ENCODE measurements at places on chromosomes 1 and 21.
A peak's percentile ranks its signal among the peaks of the same experiment; 100 is the strongest.

- DNase-seq: no peak
Measured at GRCh38 chr1:204089044-204089751, 16.3 kb downstream of the SOX13 start.

DNA sequence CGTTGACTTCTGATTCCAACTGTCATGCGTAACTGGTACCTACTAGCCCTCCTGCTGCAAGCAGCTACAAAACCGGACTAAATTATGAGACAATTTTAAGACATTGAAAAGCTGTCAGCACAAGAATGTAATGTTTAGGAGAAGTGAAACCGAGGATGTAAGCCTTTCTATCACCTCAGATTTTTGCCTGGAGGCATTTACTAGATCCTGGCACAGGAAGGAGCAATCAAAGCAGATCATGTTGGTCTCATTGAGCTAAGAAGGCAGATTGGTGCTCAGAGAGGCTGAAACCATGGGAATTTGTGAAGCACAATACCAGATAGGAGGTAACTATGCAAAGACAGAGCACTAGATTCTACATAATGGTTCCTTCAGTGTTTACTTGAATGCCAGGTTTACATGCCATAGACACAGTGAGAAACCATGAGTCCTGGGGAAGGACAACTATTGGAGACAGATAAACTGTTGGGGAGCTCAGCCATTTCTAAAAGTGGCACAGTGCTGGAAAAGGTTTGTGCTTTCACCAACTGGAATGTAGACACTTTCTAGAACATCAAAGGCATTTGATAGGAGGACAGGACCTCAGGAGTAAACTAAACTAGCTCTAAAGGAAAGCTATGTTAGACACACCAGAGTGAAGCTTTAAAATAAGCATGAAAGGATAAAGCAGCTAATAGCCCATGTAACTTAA lies 179.4 kb downstream of the LYPLAL1 start:
- no peak for DNase-seq

DNA sequence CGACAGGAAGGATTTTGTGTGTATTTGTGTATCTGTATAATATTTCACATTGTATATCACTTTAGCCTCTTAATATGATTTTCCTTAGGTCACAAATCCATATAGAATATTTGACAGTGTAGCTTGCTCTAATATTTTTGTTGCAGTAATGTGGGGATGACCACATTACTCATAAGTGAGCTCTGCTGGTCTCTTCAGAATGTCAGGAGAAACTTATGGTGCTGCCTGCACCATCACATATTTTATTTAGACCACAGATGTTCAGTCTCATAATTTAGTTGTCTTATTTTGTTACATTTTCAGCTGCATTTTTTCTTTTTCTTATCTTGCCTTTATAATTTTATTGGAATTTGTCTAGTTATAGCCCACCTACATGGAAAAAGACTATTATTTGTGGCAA lies 205.3 kb downstream of the PBX1 start:
- DNase-seq: no peak

- DNase-seq: no peak
Measured at GRCh38 chr1:116794804-116795481, 40.7 kb downstream of the CD2 start.

DNA sequence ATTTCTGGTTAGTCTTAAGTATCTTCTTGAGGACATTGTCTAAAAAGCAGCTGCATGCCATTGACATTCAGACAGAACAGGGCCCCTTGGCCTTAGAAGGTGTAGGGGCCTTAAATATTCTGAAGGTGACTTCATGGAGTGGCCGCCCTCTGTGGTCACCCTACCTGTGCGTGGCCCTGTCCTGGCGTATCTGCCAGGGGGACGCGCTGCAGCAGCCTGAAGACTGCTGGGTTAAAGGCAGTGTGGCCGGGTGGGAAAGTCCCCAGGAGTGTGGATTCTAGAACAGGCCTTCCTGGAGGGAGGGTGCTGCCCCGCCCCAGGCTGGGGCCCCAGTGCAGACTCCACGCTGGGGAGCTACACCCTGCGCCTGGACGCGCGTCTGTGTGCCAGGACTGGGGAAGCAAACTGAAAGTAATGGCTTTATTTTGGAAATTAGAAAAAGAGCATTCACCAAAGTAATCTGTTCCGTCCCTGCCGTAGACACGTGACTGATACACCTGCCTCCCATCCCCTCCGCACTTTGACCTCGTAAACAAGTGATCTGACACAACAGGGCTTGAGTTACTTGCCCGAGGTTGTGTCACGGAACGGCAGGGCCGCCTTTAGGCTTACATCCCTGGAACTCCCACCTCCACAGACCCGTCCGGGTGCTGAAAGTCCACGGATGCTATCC lies 1.8 kb downstream of the AGPAT3 start:
- DNase-seq: peak; percentile 77

GRCh38 chr1:109564194-109564878 lies 15.9 kb downstream of the GNAI3 start:
- no peak for DNase-seq

GRCh38 chr1:94068999-94069918 lies 51.7 kb downstream of the ABCA4 start:
- no peak for DNase-seq

DNA sequence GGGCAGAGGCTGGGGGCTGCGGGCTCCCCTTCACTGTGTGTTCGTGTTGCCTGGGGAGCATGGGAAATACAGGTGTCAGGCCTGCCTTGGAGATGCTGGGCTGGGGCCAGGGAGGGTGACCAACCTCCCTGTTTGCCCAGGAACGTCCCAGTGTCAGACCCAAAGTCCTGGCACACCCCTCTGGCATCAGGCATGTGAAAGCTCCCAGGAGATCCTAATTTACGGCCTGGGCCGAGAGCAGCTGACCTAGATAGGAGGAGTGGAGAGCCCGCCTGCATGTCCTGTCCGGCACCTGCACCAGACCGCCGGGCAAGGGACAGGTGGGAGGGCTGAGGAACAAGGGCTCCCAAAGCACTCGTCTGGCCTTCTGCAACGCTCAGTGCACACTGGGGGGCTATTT lies 124.8 kb downstream of the PRDM16 start:
- no peak for DNase-seq

DNA sequence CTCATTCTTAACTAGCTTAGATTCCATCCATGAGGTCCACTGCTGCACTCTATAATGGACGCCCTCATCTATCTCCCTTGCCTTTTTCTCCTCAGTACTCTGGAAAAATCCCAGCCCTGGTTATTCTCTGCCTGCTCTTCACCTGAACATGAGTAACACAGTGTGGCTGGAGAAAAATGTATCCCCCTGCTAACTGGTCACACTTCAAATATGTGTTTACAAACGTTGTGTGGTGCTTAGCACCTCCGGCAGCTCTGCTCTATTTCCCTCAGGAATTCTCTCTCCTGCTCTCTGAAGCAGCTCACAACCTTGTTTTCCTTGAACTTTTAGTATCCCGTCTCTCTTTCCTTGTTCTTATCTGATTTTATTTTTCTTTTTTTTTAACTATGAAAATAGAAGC lies 4.1 kb downstream of the SCCPDH start:
- no peak for DNase-seq

DNA sequence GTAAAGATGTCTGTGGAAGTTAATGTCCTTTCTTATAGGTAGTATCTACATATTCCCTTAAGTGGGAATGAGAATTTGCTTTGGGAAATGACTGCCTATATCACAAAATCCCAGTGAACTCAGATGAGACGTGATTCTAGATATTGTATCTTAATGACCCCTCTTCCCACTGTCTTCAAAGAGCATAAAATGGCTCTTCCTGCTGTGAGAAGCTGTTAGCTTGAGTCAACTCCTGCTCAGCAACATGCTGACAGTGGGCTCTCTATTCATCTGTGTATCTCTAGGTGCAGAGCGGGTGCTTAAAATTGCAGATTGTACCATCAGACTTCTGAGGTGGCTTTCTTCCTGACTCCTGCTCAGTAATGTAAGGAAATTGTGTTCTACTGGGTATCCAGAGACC lies 100.6 kb downstream of the SPAG17 start:
- DNase-seq: no peak

DNA sequence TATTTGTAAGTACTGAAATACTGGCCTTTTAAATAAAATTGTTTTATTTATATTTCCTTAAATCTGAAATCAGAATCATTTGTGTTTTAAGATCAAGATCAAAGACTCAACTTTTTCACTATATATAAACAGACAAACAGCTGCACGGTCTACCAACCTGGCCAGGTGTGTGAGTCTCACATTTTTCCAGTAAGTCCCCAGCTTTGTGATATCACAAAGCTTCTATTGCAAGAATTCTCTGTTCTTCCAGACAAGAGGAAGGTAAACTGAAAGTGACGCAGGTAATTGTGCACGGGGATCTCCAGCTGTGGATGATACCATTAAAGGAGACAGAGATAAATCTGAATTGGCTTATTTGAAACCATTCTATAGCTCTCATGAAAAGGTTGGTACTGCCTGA lies 41.2 kb upstream of the CYP2J2 start:
- DNase-seq: no peak

GRCh38 chr1:44523593-44524591 lies 118.8 kb downstream of the RNF220 start:
- no peak for DNase-seq

DNA sequence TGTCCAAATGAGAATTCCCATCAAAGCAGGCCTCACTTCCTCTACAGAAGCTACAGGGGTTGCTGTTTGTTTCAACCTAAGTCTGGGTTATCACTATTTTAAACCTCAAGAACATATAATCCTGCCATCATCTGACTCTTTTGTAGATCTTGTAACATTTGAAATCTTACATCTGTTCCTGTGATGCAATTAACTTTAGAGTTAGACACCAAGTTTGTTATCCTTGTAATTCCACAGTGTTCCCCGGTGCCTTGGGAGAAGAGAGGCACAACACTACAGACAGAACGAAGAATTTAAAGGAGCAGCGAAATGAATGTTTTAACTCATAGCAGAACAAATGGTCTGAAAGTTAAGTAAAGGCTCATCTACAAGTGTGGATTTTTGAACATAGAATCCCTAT lies 116.1 kb downstream of the UCHL5 start:
- no peak for DNase-seq

DNA sequence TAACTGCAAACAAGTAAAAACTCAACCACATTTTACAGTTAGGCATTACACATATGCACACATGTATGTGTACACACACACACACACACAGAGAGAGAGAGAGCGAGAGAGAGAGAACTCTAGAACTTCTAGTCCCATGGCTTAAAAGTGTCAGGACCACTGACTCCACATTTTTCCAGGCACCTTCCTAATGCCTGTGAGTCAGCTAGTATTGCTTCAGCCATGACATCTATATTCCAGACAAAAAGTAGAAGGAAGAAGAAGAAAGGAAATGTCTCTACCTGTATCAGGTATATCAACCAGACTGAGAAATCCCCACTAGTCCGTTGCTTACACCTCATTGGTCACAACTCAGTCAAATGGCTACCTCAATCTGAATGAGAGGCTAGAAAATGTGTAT lies 31.9 kb upstream of the TACSTD2 start:
- no peak for DNase-seq

- DNase-seq: no peak
Measured at GRCh38 chr1:156704930-156705320, 458 bp downstream of the CRABP2 start.

DNA sequence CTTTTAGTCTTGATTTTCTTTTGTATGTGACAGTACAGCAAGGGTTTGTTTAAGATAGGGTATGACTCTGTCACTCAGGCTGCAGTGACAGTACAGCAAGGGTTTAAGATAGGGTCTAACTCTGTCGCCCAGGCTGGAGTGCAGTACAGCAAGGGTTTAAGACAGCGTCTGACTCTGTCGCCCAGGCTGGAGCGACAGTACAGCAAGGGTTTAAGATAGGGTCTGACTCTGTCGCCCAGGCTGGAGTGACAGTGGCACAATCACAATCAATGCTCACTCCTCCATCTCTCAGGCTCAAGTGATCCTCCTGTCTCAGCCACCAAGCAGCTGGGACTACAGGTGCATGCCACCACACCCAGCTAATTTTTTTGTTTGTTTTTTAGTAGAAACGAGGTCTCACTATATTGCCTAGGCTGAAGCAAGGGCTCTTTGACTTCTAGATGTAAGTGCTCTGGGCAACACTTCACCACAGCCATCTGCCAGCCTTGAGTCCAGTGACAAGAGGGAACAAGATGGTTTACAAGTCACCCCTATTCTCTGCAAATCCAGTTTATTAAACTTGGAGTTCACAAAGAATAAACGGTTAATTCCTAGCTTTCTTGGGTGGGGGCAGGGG lies 965 bp upstream of the SH2D5 start:
- DNase-seq: no peak

DNA sequence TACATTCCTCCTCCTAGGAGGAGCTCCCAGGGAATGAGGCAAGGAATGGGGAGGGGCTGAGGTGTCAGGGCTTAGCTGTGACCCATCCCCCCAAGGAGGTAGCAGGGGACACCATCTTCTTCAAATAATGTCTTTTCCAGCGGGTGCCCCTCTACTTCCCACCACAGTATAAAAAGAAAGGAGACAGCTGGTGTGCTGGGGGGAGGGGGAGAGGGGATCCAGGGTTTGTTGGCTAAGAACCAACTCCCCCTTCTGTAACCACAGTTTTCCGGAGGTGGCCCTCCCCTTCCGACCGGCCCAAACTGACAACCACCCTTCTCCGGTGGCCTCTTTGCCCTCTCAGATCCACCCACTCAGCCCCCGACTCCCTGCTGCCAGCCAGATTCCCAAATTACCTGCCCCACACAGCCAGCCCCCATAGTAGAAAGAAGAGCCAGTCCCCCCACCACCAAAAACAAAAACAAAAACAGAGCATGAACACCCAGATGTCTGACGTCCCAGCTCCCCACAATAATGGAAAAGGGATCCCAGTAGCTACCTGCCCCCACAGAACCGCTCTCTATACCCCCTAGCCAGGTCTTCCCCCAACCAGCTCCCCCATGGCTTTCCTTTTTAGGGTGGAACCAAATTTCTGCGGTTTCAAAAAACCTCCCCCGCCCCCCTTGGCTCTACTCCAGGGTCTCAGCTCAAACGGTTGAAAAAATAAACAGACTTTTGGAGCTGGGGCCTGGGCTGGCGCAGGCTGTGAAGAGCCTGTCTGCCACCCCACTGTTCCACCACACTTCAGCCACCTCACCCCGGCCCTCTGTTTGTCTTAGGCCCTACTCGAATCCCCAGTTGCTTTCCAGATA lies 2.1 kb downstream of the ARHGEF2 start:
- no peak for DNase-seq

DNA sequence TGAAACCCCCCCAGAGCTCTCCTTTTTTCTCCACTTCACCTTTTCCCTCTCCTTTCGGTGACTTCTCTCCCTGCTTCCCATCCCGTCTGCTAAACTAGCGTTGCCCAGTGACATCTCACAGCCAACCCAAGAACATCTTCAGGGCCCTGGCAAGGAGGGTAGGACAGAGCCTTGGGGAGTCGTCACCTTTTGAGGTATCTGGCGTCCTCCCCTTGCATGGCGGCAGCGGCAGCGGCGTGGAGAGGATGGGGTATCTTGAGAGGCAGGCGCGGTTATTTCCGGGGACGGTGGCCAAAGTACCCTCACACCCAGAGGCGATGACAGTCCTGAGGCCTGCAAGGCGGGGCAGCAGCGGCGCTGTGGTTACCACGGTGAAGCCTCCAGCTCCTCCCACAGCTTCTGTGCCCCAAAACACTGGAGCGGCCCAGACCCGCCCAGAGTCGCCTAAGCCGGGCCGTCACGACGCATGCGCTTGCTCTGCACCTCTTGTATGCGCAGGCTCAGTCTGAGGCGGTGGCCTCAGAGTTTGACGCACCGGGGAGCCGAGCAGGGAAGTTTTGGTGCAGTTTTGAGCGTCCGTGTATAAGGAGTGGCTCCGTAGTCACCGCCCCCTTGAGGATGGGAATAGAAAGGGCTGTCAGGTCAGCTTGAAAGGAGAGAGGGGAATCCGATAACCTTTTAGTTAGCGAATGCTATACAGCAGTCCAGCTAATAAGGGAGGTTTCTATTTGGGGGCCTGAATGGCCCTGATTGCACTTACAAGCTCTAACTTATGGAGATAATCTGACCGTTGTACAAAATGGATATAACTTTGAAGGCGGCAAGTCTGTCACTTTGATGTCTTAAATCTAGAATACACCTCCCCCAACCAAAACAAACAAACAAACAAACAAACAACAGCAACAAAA lies at the start of gene KIFAP3:
KIFAP3 (minus strand) TSS at position 446 of the 908 bp plus-strand sequence; CDS start at position 218, 228 bp downstream.
- DNase-seq: peak; percentile 67
